ENCODE measurements at places on chromosomes 4 and X.

DNA sequence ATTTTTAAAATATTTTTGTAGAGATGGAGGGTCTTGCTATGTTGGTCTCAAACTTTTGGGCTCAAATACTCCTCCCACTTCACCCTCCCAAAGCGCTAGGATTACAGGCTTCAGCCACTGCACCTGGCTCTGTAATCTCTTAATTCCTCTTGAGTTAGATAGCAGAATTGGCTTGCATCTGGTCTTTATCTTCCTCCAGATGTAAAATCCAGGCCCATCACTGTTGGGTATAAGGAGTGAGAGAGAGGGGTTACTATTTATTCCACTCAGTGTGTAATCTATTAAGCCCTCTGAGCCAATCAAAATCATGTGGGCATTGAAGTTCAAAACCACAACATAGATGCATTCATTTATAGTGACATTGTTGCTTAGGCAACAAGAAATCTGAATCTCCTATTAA, 33.9 kb downstream of the ANK2 start:
- H3K36me3 ChIP-seq = no peaks in the 10 kb centered on the region
- DNase-seq = no peak
- H3K27ac ChIP-seq = no peak overlapping the region
- no peaks in the 10 kb centered on the region for H3K4me1 ChIP-seq
- H3K27me3 ChIP-seq = peaks cover 5% of the 10 kb centered on the region

GRCh38 chrX:12065251-12065650, 73.0 kb upstream of the FRMPD4 start:
- H3K27ac ChIP-seq = no peak overlapping the region
- H3K4me3 ChIP-seq = no peak overlapping the region
- no peaks in the 10 kb centered on the region for H3K36me3 ChIP-seq
- H3K27me3 ChIP-seq = peaks cover 6% of the 10 kb centered on the region

- no peak overlapping the region for H3K27ac ChIP-seq
- no peak for DNase-seq
- no peaks in the 10 kb centered on the region for H3K36me3 ChIP-seq
- H3K4me1 ChIP-seq = no peaks in the 10 kb centered on the region
Measured at GRCh38 chr4:169941141-169941540, 85.1 kb downstream of the MFAP3L start.

GRCh38 chrX:107763647-107764046, 11.9 kb downstream of the TSC22D3 start:
- no peak overlapping the region for H3K27ac ChIP-seq
- H3K36me3 ChIP-seq = no peaks in the 10 kb centered on the region
- H3K27me3 ChIP-seq = no peaks in the 10 kb centered on the region
- H3K4me1 ChIP-seq = no peaks in the 10 kb centered on the region
- H3K4me3 ChIP-seq = no peak overlapping the region
- DNase-seq = no peak

DNA sequence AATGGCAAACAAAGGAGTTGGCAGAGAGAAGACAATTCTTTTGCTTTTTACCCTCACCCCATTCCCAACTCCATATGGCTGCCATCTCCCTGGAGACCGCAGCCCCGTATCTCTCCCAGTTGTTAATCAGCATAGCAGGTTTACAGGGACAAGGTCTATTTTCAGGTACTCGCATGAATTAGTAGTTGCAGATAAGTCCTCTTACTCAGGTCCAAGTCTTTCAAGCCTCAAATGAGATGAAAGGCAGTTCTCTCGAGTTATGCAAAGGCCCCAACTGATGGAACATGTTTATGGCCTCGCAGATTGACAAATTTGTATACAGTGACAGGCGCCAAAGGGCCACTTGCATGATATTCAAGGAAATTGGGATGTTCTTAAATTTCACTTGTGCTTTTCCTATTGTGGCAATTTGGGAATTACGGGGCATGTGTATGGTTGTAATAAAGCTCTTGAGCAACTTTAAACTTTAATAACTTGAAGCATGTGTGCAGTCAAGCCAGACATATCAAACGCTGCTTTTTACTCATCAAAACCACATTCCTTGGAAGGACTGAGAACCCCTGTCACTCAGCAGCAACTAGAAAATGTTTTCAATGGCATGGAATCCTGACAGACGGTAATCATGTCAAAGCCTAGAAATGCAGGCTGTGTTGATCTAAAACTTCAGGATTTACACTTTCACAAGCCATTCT, 45.1 kb downstream of the KDR start:
- DNase-seq = no peak
- H3K36me3 ChIP-seq = no peaks in the 10 kb centered on the region
- peaks cover 6% of the 10 kb centered on the region for H3K27me3 ChIP-seq
- H3K4me3 ChIP-seq = no peak overlapping the region

Measured in activated CD4-positive, alpha-beta memory T cell treated with anti-CD3 and anti-CD28 coated beads for 36 hours (primary cell).